ENCODE measurements at places on chromosomes 1 and 21.

GRCh38 chr1:1628754-1629429 lies 3.1 kb upstream of the MMP23B start:
- DNase-seq, result no peak

DNA sequence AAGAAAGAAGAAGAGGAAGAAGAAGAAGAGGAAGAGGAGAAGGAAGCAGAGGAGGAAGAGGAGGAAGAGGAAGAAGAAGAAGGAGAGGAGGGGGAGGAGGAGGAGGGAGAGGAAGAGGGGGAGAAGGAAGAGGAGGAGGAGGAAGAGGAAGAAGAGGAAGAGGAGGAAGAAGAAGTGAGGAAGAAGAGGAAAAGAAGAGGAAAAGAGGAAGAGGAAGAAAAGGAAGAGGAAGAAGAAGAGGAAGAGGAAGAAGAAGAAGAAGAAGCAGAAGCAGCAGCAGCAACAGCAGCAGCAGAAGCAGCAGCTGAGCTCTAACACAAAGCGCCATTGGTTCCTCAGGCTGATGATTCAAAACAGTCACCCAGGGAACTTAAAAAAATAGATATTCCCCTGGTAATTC lies 34.0 kb downstream of the DNAI4 start:
- DNase-seq, result no peak

DNA sequence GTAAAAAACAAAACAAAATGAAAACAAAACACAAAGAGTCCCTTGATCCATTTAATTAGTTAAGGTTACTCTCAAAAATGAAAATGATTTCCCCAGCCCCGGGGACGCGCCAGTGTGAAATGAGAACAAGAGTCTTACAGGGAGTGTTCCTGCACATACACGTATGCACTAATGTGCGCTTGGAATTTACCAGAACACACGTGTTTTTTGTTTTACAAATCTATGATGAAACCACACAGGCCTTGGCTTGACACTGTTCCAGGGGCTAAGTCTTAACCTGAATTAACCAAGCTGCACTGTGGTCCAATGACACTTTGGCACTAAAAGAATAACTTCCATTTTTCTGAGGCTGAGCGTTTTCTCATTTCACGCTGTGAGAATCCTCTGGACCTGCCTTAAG lies 63.7 kb downstream of the SLC45A1 start:
- DNase-seq, result no peak

DNA sequence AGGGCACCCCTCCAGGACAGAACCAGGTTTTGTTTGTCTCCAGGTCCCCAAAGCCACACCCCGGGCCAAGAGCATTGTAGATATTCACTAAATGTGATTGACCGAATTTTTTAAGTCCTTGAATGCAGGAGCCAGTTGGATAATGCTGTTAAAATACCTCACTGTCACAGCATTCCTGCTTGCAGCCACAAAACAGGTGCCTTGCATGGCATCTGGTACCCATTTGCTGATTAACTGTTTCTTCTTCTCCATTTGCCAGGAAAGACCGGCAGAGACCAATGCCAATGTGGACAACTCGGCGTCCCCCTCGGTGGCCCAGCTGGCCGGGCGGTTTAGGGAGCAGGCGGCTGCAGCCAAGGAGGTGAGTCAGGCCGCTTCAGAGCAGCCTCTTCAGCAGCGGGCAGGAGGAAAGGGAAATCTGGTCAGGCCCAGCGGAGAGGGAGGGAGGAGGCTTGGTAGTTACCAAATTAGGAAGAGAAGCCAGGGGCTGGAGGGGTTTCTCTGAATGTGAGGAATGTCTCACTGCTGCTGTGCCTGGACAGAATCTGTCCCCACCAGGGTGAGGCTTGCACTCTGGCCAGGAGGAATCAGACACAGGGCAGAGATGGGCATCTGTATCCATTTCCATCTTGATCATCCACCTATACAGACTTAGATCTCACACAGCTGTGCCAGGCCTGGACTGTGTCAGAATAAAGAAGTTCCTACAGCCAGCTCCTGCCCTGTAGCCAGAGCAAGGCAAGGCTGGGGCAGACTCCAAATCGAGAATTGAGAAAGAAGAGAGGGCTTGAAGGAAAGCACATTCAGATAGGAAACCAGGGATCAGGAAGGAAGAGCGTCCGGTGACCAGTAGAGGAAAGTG lies 37.9 kb upstream of the MPZL1 start:
- DNase-seq, result peak; percentile 46

GRCh38 chr1:226717256-226717909 lies 21.7 kb downstream of the ITPKB start:
- peak; percentile 43 for DNase-seq

DNA sequence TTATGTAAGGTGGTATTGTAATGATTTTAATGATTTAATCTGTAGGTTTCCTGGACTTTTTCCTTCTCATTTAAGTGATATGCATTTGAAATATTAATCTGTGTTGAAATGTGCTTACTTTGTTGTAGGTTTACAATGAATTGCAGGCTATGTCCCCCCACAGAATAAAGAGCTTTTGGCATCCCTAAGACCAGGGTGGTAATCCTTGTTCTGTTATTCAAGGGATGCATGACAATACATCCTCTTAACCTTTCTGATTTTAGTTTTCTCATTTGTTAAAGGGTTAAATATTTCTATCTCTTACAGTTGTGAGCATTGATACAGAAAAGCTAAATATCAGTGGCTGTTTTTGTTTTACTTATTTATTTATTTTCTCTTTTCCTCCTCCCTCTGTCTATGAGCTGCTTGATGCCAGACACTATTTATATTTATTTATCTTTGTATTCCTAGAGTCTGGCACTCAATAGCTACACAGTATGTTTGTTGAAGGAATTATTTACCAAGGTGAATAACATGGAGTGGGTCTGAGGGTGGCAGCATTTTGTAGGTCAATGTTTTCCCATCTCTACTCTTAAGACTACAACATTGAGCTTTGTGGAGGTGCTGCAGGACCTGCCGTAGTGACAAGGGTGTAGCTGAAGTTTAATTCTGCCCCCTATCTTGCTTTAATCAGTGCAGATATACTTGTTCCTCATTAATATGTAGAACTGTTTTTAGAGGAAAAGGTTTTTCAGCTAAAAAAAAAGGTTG lies 19.9 kb upstream of the ADGRL2 start:
- DNase-seq, result no peak

- DNase-seq, result no peak
These were observed 64.1 kb downstream of the PTGFR start for GRCh38 chr1:78554840-78555239.

- DNase-seq, result no peak
These were observed 5.3 kb upstream of the SFT2D2 start for GRCh38 chr1:168220470-168220871.

DNA sequence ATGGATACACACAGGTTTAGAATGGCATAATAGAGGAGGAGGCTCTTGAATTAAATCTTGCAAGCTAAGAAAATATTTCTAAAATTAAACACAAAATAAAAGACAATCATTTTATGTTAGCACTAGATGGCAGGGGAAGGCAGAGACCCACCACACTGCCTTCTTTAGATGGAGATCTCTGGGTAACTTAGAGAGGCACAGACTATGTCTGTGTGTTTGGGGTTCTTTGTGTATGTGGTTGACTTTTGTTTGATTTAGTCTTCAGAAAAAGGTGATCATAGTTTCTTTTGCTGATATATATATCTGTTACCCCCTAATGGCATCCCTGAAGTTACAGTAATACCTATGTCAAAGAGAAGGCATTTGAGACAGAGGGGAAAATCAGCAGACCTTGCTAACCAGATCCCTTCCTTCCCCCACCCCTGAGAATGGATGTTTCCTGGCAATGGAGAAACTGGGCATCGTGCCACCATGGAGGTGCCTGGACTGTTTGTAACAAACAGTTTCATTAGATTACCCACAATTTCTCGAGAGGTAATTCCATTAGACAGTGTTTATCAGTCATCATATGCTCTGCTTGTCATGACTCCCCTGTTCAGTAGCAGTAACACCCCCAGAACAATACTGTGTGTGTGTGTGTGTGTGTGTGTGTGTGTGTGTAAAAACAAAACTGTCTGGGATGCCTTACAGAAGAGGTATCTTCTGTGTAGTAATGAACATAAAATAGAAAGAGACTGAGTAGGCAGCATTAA lies 228.3 kb upstream of the DEPDC1 start:
- DNase-seq, result peak; percentile 26

DNA sequence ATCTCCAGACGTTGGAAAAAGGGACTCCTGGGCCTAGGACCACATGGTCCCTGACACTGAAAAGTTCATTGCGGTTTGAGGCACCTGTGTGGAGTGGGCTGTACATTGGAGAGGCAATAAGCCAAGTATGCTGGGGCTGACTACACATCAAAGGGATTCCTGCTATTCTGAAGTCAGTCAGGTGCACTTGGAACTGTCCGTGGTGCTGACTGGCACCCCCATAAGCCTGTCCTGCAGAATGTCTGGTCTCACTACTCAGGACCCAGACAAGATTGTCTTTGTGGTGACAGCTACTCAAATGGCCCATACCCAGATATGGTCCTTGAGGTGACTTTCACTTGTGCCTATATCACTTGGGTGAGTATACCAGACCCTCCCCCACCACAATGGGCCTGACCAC lies 150.6 kb downstream of the RWDD3 start:
- DNase-seq, result peak; percentile 60

GRCh38 chr1:232925421-232926220 lies 24.8 kb upstream of the NTPCR start:
- no peak for DNase-seq

DNA sequence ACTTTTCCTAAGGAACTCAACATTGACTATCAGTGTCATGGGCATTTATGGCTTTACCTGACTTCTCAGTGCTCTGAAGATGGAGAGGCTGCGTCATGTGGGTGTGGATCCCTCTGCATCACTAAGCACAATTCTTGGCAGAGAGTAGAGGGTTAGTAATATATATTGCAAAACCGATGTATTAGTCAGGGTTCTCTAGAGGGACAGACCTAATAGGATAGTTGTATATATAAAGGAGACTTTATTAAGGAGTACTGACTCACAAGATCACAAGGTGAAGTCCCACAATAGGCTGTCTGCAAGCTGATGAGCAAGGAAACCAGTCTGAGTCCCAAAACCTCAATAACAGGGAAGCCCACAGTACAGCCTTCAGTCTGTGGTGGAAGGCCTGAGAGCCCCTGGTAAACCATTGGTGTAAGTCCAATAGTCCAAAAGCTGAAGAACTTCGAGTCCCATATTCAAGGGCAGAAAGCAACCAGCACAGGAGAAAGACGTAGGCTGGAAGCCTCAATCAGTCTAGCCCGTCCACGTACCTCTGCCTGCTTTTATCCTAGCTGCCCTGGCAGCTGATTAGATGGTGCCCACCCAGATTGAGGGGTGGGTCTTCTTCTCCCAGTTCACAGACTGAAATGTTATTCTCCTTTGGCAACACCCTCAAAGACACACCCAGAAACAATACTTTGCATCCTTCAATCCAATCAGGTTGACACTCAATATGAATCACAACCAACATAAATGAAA lies 159.7 kb upstream of the NRIP1 start:
- no peak for DNase-seq

GRCh38 chr1:203075236-203076030 lies 10.4 kb downstream of the MYOG start:
- DNase-seq, result no peak

DNA sequence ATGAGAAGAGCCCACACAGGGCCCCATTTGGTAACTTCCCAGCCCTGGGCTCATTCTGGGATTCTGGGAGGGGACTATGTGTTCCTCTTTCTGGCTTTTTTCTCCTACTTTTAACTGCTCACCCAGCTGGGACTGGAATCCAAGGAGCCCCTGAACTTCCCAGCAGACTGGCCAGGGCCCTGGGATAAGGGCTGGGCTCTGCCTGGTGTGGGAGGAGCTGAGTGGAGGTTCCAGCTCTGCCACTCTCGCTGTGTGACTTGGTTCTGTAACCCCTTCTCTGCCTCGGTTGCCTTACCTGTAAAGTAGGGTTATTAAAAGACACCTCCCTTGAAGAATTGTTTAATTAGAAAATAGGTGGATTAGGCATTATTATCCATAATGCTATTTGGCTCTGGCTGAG lies 19.6 kb upstream of the EPB41 start:
- DNase-seq, result no peak

DNA sequence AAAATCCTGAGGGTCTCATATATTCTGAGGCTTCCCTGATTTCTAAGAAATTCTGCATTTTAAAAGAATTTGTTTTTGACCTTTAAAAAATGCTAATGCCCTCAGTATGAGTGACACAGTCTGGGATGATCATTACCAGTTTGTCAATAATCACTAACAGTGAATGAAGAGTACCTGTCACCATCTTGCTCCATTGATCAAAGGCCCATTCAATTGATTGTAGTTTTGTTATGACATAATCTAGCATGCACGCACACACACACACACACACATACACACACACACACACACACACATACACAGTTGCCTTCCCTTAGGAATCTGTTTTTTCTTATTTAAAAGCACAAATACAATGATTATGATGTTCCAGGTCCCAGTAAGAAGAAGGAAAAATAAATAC lies 250.4 kb downstream of the NFIA start:
- no peak for DNase-seq

GRCh38 chr1:108089477-108089876 lies 110.7 kb downstream of the SLC25A24 start:
- DNase-seq, result no peak

- DNase-seq, result no peak
These were observed 5.1 kb upstream of the CDC42BPA start for GRCh38 chr1:227323171-227323966.

DNA sequence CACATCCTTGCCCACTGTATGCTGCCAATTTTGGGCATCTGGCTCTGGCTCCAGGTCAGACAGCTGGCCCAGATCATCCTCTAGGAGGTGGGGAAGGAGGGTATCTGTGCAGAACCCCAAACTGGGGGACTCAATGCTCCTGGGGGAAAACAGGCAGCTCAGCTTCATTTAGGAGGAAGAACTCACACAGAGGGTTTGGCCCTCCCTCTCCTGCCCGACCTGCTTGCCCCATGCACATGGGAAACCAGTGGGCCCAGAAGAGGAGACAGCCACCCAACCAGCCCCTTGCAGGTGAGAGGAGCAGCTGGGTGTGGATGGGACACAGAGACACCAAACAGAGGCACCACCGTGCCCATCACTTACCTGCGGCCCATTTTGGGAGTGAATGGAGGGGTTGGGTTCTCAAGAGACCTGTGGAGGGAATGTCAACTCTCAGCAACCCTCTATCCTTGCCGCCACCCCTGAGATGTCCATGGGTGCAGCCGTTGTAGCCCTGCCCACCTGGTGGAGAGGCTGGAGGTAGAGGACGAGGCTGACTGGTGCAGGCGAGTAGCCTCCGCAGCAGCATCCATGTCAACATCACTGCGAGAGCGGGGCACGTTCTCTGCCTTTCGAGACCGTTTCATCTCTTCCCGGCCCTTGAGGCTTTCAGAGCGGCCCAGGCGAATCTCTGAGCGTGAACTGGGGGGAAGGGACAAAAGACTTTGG lies 27.5 kb downstream of the LRRC71 start:
- DNase-seq, result no peak
